Neuronal stem cell (in vitro differentiated cells): ENCODE measurements at places on chromosomes 1 and 21.

DNA sequence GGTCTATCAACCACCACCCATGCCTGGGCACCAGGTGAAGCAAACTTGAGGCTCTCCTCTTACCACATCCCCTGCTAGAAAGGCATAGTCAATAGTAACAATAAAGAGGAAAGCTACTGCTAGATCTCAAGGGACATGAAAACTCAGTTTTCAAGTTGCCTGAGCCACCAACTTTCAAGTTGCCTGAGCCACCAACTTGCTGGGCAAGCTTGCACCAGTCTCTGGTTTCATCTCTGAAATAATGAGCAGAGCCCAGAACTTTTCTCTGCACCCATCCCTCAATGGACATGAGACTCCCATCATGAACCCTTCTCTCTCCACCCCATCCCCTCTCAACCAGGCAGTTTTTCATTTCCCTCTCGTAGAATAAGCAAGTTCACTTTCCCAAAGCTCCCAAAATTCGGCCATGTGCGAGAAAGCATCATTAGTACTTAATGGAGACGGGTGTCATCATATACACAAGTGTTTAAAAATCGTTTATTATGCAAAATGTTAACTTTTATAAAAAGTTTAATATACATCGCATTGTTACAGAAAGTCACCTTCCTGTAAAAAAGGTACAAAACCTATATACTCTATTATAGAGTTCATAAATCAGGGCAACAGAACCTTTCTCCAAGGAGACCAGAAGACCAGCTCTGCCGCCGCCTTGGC, 1.7 kb downstream of the ID3 start:
- H3K27me3 ChIP-seq = no peaks in the 10 kb centered on the region
- peaks cover 50% of the 10 kb centered on the region for H3K4me1 ChIP-seq
- H3K36me3 ChIP-seq = peaks cover 24% of the 10 kb centered on the region

DNA sequence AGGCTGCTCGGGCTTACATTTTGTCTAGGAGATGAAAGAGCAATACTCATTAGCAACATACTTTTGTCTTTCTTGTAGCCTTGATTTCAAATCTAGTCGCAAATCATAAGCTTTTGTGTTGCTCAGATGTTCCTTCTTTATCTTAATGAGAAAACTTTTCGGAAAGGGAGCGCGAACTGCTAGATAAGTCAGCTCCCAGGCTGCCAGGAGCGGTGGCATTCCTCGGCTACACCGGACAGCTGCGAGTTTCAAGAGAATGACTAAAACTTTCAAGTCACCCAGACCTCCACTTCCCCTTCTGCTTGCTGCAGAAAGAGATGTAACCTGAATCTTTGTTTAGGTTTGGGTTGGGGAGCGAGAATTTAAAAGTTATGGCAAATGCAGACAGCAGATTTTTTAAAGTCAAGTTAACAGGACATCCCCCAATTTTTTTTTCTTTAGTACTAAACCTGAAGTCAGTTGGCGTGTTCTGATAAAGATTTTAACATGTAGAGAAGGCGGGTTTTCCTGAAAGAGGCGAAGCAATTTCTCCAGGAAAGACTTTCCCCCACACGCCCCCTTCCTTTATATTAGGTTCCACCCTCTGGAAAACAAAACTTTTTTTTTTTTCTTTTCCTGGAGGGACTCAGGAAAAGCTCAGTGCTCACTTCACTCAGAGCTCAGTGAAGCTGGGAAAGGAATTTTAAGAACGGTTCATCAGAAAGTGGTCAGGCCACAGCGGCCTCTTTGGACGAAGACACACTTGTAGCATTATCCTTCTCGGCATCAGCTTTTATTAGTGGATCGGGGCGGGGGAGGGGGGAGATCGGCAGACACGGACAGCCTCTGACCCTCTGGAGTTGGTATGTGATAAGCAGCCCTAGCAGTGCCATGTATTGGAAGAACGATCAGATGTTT, at the start of gene LHX8:
Gene LHX8, plus strand, starts transcription at position 639 of the 897 bp plus-strand sequence. CDS start 2,227 bp downstream, outside the sequence.
- peaks cover 29% of the 10 kb centered on the region for H3K27me3 ChIP-seq
- H3K4me1 ChIP-seq = peaks cover 32% of the 10 kb centered on the region

DNA sequence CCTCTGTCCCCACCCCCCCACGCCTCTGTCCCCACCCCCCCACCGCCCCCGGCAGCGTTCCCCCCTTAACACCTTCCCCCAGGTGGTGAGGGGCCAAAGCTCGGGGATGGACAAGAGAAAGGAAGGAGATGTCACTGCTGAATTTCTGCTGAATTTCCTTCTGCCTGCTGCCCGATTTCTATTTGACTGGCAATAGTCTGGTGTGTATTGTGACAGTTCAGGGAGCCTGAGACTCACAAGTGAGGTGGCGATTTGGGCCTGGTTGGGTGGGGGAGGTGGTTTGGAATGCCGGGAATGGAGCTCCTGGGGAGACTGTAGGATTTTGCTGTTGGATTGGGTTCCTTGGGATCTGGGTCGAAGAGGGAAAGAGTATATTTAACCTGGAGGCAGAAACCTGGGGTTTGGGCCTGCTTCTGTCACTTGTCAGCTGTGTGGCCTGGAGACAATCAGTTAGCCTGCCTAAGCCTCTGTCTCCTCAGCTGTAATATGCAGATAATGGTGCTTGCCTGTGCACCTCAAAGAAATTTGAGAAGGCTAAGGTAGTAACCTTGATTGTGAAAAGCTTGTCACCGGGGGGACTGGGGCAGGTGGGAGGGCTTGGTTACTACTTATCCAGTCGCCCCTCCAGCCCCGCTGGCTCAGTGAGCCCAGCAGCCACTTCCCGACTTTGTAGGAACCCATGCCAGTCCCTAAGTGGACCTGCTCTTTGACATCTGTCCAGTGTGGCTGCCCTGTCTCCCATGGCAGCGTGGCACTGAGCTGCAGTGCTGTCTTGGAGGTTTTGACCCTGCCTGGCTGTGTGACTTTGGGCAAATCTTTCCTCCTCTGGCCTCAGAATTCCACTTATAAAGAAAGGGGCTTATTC, 7.7 kb upstream of the LMNA start:
- no peak for DNase-seq
- peak overlapping the region; percentile 68 for H3K27ac ChIP-seq
- peak overlapping the region; percentile 10 for H3K4me3 ChIP-seq
- peaks cover 59% of the 10 kb centered on the region for H3K36me3 ChIP-seq
- H3K4me1 ChIP-seq = peaks cover 41% of the 10 kb centered on the region

DNA sequence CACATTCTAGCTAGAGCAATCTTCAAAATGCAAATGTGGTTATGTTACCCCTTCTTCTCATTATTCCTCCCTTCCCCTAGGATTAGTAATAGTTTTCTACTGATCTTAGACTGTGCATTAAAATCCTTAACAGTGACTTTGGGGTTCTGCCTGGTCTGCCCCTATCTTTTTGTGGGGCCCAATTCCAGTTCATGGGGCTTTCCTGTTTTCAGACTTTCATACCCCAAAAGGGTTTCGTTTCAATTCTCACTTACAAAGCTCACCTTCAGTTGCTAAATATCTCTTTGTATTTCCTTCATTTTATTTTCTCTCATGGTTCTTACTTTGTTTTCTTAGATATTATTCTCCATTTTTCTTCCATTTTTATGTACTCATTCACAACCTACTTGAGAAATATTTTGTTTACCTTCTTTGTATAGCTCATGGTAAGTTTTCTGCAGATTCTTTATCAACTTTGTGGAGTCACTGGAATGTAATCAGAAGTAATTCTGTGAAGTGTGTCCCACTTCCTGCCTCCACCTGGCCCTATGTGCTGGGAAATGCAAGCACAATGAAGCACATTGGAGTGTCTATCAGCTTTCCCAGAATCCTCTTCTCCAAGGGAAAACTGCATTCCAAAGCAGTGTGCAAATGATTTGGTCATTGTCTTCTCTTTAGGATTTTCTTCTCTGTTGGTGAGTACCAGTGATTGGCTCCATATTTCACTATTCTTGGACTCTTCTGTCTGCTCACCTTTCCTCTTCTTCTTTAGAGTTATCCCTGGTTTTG, 350.2 kb downstream of the ZNF326 start:
- no peak overlapping the region for H3K27ac ChIP-seq
- H3K4me3 ChIP-seq = no peak overlapping the region
- H3K36me3 ChIP-seq = no peaks in the 10 kb centered on the region
- DNase-seq = no peak
- H3K4me1 ChIP-seq = no peaks in the 10 kb centered on the region

DNA sequence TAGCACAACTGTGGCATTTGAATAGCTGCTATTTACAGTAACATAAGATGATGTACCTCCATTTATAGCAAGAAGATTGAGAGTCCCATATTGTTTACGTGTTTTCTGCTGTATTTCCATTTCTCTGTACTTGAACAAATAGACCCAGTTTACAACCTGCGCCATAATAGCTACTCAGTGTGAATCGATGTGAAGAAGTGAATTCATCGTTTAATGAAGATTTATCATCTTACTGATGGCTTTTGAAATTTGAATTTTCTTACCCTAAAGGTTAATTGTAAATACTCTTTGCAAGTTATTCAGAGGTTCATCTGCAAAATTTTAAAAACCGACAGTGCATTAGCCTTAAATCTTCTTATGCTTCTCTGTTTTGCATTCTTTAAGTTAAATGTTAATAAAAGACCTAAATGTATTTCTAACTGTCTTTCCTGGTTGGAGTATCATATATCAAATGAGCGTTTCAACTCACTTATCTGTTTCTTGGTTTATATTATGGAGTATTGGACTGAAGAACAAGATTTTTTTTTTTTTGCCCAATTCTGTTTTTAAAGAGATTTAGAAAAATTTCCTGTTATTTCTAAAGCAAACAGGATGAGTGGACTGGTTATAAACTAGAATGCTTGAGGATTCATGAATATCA, 2.2 kb downstream of the MACO1 start:
- H3K27me3 ChIP-seq = no peaks in the 10 kb centered on the region
- H3K27ac ChIP-seq = no peak overlapping the region
- DNase-seq = no peak
- no peaks in the 10 kb centered on the region for H3K4me1 ChIP-seq
- H3K4me3 ChIP-seq = no peak overlapping the region

GRCh38 chr1:40421431-40422384, 28.6 kb upstream of the ZFP69B start:
- H3K27me3 ChIP-seq = no peaks in the 10 kb centered on the region
- H3K27ac ChIP-seq = peak overlapping the region; percentile 18
- peak; percentile 27 for DNase-seq
- no peak overlapping the region for H3K4me3 ChIP-seq

- no peak for DNase-seq
- no peak overlapping the region for H3K4me3 ChIP-seq
- H3K4me1 ChIP-seq = no peaks in the 10 kb centered on the region
Observed at GRCh38 chr1:5933676-5934057, 58.6 kb downstream of the NPHP4 start.

DNA sequence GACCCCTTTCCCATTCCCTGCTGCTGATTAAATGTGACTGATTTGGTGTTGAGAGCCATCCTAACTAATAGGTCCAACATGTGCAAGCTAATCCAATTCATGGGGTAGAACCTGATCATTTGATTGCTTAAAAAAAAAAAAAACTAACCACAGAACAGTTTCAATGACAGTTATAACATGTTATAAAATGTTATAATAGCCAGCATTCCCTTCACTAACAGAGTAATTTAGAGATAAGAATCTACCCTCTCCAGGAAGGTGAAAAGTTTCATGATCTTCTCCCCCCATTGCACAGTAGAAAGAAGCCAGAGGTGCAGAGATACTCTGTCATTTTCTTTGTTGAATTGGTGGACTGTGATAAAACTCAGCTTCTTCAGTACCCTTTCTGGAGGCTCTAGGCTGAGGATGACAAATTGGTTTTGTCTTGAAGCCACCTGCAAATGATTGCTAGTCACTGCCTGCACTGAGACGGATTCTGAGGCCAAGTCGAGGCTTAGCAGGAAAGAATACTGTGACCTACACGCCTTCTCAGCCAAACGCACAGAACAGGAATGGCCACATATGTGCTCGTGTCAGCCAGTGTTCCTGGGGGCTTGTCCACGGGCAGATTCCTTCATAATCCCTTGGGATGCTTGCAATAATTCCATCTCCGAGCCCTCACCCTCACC, 215.7 kb upstream of the IRF2BP2 start:
- H3K4me1 ChIP-seq = no peaks in the 10 kb centered on the region
- H3K27me3 ChIP-seq = no peaks in the 10 kb centered on the region
- no peaks in the 10 kb centered on the region for H3K36me3 ChIP-seq

- H3K36me3 ChIP-seq = peaks cover 27% of the 10 kb centered on the region
- H3K4me3 ChIP-seq = peak overlapping the region; percentile 7
- H3K27me3 ChIP-seq = peaks cover 1% of the 10 kb centered on the region
Observed at GRCh38 chr1:110060034-110060661, 10.3 kb downstream of the ALX3 start.

- no peak for DNase-seq
- H3K27me3 ChIP-seq = no peaks in the 10 kb centered on the region
- no peaks in the 10 kb centered on the region for H3K36me3 ChIP-seq
- no peak overlapping the region for H3K27ac ChIP-seq
- H3K4me1 ChIP-seq = no peaks in the 10 kb centered on the region
- no peak overlapping the region for H3K4me3 ChIP-seq
Observed at GRCh38 chr1:162036163-162036562, 12.5 kb upstream of the OLFML2B start.

GRCh38 chr1:155969377-155969791, 9.0 kb downstream of the ARHGEF2 start:
- no peak overlapping the region for H3K4me3 ChIP-seq
- peaks cover 42% of the 10 kb centered on the region for H3K36me3 ChIP-seq
- peaks cover 33% of the 10 kb centered on the region for H3K4me1 ChIP-seq
- DNase-seq = no peak
- peak overlapping the region; percentile 28 for H3K27ac ChIP-seq

GRCh38 chr1:204368996-204369726, 9.4 kb upstream of the PLEKHA6 start:
- H3K36me3 ChIP-seq = no peaks in the 10 kb centered on the region
- H3K27me3 ChIP-seq = peaks cover 7% of the 10 kb centered on the region
- no peaks in the 10 kb centered on the region for H3K4me1 ChIP-seq
- no peak overlapping the region for H3K4me3 ChIP-seq
- H3K27ac ChIP-seq = no peak overlapping the region
- no peak for DNase-seq

- no peaks in the 10 kb centered on the region for H3K4me1 ChIP-seq
- H3K27ac ChIP-seq = no peak overlapping the region
- H3K27me3 ChIP-seq = no peaks in the 10 kb centered on the region
- no peak for DNase-seq
- no peaks in the 10 kb centered on the region for H3K36me3 ChIP-seq
Observed at GRCh38 chr1:107202007-107202406, 61.2 kb downstream of the NTNG1 start.

GRCh38 chr1:165954940-165955339, 127.5 kb downstream of the UCK2 start:
- no peak overlapping the region for H3K4me3 ChIP-seq
- H3K27ac ChIP-seq = no peak overlapping the region
- no peaks in the 10 kb centered on the region for H3K36me3 ChIP-seq

GRCh38 chr1:78223417-78224215, 177.8 kb downstream of the GIPC2 start:
- H3K27me3 ChIP-seq = no peaks in the 10 kb centered on the region
- H3K36me3 ChIP-seq = no peaks in the 10 kb centered on the region
- H3K4me3 ChIP-seq = no peak overlapping the region
- H3K4me1 ChIP-seq = no peaks in the 10 kb centered on the region

DNA sequence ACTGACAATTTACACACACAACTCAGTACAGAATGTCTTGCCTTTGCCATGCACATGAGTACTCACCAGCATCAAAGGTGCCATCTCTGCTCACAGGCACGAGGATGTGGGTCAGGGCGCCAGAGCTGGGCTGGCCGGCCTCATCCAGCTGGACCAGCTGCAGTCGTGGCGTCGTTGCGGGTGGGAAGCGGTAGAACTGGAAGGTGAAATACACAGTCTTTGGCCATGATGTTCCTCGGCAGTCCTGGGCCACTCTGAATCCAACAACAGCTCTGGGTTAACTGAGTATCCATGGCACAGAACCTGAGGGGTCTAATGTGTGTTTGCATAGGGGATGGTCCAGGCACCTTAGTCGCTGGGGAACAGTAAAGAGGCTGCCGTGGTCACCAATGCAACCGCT, 87.7 kb downstream of the NPHP4 start:
- no peak for DNase-seq
- H3K4me1 ChIP-seq = no peaks in the 10 kb centered on the region
- peaks cover 13% of the 10 kb centered on the region for H3K36me3 ChIP-seq
